GM04503 (cell line): ENCODE measurements at places on chromosomes 2 and 18.
A peak's percentile ranks its signal among the peaks of the same experiment; 100 is the strongest.

- no peak for DNase-seq
These were observed 364.3 kb upstream of the MEX3C start for GRCh38 chr18:51561821-51562220.

- DNase-seq = no peak
These were observed 69.9 kb downstream of the KCNG2 start for GRCh38 chr18:79867666-79868065.

DNA sequence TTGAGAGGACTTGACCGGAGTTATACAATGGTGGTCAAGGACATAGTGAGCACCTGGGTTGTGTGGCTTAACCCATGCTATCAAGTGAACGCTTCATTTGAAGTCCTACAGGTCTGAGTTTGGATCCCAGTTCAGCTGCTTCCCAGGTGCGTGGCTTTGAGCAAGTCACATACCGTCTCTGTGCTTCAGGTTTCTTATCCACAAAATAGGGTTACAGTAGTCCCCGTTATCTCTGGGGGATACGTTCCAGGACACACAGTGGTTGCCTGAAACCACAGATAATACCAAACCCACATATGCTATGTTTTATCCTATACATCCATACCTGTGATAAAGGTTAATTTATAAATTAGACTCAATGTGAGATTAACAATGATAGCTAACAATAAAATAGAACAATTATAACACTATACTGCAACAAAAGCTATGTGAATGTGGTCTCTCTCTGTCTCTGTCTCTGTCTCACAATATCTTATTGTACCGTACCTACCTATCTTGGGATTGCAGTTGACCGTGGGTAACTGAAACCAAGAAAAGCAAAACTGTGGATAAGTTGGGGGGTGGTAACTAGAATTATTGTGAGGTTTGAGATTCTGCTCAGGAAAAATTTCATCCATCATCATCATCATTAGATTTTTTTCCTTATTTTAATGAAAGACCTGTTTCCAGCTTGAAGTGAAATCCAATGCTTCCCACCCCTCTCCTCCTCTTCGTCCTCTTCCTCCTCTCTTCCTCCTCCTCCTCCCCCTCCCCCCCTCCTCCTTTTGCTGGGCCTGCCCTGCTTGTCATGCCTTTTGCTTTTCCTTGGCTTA is 22.7 kb downstream of the LBH start:
- DNase-seq = no peak

GRCh38 chr18:11112286-11112685 is 37.1 kb downstream of the PIEZO2 start:
- no peak for DNase-seq

DNA sequence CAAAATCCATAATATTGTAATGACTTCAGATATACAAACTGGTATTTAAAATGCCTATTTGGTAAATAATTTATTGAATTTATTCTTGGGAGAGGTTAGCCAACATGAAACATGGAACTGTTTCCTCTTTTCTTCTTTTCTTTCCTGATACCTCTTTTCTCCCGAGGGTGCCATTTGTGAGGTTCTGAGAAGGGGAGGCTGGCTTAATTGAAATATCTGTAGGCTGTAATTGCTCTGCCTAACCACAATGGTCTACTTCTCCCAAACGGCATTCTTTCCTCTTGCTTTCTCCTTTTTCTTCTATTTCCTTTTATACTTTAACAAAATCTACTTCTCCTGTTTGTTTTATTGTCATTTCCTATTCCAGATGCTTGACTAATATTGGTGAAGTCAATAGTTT is 114.9 kb downstream of the TCF4 start:
- DNase-seq = no peak

DNA sequence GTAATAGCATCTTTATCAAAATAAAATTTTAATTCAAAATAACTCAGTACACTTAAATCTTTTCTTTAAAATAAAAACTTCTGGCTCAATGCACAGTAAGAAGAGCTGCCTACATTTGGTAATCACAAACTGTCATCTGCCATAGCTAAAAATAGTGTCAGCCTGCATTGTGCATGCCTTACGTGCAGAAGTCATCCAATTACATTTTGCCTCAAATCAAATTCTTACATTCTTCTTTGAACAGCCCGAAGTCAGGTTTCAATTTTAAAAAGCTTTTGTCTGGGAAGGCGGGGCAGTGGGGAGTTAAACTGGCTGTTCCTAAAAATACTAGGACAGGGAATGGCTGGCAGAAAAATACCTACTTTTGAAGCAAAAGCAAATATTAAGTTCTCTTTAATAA is 51.1 kb downstream of the RTN4 start:
- peak; percentile 42 for DNase-seq

GRCh38 chr2:134271758-134272157 is 17.9 kb downstream of the MGAT5 start:
- no peak for DNase-seq

- DNase-seq = no peak
These were observed 73.1 kb upstream of the TNP1 start for GRCh38 chr2:216932863-216933548.

- DNase-seq = no peak
These were observed 277.0 kb upstream of the MAP2 start for GRCh38 chr2:209146682-209147320.

GRCh38 chr2:152468899-152469692 is 134.1 kb downstream of the FMNL2 start:
- DNase-seq = no peak

GRCh38 chr18:9428301-9428706 is 47.0 kb upstream of the RALBP1 start:
- DNase-seq = no peak

GRCh38 chr2:6392966-6393365 is 472.7 kb downstream of the CMPK2 start:
- DNase-seq = no peak

GRCh38 chr18:80191264-80191663 is 56.0 kb downstream of the PARD6G start:
- no peak for DNase-seq

GRCh38 chr2:144261966-144262365 is 258.0 kb downstream of the ZEB2 start:
- no peak for DNase-seq

GRCh38 chr18:25423267-25423666 is 71.3 kb upstream of the ZNF521 start:
- no peak for DNase-seq

- DNase-seq = no peak
These were observed 3.0 kb upstream of the CD8A start for GRCh38 chr2:86793752-86794151.

DNA sequence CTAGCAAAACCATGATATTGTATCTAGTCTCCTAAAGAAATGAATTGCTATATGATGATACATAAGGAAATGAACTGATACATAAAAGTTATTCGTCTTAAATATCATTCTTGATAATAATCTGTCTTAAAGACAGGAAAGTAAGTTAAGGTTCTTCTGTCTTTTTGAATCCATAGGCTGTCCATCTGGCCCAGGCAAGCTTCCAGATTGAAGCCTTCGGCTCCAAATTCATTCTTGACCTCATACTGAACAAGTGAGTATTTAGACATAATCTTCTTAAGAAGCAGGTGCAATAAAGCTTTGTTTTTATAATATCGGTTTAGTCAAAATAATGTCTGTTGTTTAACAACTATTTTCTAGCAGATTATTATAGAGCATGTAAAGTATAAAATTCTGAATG is 37.7 kb downstream of the ADAM23 start:
- no peak for DNase-seq

DNA sequence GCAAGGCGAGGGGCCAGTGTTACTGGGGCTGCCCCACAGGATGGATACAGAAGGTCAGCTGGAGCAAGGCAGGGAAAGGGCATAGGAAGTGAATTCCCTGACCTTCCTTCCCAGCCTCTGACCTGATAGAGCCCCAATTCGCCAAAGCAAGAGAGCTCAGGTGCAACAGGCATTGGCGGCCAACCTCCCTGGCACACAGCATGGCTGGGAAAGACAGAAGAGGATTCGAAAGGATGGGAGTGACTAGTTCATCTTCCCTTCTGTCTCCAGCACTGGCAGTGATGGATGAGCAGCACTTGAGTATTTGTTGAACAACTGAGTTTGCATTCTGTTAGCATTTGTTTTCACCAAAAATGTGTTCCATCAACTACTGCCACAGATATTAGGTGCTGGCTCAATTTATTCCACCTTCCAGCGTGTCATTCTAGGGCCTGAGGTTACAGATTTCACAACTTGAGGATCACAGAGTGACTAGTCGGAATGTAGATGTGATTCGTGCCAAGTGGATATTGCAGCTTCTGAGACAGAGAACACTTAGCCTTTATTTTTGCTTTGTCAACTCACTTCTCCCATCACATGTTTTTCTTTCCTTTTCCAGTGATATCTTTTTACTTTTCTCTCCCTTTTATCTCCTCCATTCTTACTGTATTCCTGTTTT is 6.2 kb downstream of the COPS8 start:
- peak; percentile 64 for DNase-seq

GRCh38 chr2:222904557-222905258 is 43.9 kb downstream of the ACSL3 start:
- DNase-seq = peak; percentile 91

- DNase-seq = no peak
These were observed 64.9 kb upstream of the CAPN13 start for GRCh38 chr2:30871980-30872789.

DNA sequence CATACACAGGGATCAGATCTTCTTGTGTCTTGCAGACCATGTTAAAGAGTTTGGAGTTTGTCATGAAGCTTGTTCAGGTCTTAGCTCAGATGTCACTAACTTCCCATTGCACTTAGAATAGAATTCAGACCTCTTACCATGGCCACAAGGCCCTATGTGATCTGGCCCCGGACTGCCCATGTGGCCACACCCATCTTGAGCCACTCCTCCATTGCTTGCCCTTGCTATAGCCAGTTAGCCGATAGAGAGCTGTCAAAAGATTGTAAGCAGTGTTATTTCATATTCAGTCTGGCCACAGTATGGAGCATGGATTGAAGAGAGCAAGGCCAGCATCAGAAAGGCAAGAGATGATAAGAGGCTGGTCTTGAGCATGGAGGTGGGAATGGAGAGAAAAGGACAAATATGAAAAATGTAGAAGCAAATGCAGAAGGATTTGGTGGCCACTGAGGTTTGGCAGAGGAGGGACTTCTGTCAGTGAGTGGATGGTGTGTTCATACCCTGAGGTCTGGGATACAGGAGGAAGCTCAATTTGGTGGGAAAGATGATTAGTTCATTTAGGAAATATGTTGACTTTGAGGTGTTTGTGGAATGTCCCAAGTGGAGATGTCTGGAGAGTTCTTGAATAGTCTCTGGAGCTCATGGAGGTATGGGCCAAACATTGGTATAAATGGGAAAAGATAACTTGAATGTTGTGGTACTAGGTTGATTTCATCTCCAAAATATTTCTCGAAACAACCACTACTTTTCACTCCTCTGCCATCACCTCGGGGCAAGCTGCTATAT is 10.6 kb downstream of the DGUOK start:
- DNase-seq = no peak

DNA sequence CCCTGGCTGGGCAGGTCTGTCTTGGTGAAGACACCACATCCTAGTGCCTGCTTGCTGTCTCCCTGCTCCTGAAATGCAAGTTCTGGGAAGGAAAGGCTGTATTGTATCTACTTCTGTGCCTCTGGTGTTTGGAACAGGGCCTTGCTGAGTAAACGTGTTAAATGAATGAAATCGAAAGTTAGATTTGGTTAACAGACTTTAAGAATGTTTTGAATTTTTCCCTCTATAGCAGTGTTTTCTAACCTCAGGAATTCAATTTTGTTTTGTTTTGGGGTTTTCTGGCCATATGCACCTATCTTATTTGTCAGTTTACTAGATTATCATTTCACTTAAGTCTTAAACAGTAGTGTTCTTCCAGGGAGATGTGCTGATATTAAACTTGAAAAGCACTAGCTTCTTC is 20.7 kb downstream of the FARP2 start:
- no peak for DNase-seq

DNA sequence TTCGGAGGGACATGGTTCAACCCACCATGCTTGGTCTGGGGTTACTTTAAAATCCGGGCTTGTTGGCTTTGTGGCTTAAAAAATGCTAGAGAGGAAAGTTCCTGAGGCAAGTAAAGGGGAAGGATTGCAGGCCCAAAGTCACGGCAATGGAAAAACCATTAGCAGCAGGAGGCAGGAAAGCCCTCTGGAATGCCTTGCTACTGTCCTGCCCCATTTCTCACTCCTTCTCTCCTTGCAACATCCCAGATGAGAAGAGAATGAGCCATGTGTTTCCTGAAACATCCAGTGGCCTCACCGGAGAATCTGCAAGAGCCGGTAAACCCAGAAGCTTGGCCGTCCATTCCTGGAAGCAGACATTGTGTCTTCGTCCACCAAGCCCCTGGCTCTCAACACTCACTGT is 97.4 kb upstream of the LCLAT1 start:
- DNase-seq = peak; percentile 82

DNA sequence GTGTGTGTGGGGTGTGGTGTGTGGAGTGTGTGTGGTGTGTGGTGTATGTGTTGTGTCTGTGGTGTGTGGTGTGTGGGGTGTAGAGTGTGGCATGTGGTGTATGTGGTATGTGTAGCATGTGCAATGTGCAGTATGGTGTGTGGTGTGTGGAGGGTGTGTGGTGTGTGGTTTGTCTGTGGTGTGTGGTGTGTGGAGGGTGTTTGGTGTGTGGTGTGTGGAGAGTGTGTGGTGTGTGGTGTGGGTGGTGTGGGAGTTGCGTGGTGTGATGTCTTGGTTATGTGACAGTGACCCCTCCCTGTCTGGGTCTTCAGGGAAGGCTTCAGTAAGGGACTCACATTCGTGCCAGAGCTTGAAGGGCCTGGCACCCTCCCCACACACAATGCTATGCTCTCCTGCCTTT is 718.2 kb upstream of the SOX11 start:
- DNase-seq = no peak

GRCh38 chr2:113070606-113070975 is 2.8 kb downstream of the IL1F10 start:
- no peak for DNase-seq

- no peak for DNase-seq
These were observed 541.7 kb downstream of the MBD2 start for GRCh38 chr18:53682796-53683195.

DNA sequence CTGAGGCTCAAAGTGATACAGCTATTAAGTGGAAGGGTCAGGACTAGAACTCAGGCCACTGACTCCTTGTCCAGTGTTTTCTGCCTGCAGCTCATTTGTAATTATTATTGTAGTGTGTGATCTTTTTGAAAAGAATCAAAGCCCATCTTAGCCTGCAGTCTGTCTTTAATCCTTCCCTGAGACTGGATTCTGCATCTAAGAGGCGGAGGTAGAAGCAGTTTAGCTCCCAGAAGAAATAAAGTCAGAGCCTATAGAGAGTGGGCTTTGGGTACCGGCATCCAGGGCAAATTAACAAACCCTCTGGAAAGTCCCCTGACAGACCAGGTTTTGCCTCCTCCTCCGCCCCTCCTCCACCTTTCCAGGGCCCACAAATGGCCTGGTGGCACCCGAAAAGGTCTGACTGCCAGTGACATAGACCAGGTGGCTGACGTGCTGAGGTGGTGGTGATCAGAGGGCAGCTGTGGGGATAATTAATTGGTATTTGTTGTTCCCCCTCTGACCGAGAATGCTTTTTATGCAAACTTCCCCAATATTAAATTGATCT is 2.2 kb upstream of the RAX start:
- DNase-seq = no peak

- no peak for DNase-seq
These were observed 286.8 kb downstream of the ARL6IP6 start for GRCh38 chr2:153005071-153005730.
